Pancreas (tissue), 10 donors: ENCODE measurements at places on chromosomes 6 and 20. TPM values are rescaled to one million over a fixed set of nuclear protein-coding genes. Genes with fewer than 3 reads are reported as not detected.

- peaks cover 10% of the 10 kb centered on the region for H3K36me3 ChIP-seq
- H3K4me1 ChIP-seq: no peaks in the 10 kb centered on the region
- H3K27me3 ChIP-seq: no peaks in the 10 kb centered on the region
- no peak overlapping the region for H3K27ac ChIP-seq
- H3K4me3 ChIP-seq: no peak overlapping the region
Measured at GRCh38 chr20:49285813-49286494, 8.1 kb upstream of the ZNFX1 start.

DNA sequence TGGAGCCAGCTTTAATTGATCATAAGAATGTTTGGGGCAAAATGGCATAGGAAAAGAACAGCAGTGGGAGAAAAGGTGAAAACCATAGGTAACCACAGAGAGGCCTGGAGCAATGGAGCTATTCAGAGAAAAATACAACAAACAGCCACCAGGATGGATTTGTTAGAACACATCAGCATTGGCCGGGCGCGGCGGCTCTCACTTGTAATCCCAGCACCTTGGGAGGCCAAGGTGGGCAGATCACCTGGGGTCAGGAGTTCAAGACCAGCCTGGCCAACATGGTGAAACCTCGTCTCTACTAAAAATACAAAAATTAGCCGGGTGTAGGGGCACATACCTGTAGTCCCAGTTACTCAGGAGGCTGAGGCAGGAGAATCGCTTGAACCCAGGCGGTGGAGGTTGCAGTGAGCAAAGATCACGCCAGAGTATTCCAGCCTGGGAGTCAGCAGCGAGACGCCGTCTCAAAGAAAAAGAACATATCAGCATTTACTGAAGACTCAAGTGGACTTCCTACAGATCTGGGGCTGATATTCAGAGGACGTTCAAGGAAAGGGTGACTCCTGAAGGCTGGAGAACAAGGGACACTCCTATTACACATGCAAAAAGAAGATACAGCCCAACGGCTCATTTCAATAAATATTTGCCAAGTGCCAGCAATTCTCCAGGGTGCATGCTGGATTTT lies 20.2 kb downstream of the SNHG17 start:
- H3K27ac ChIP-seq: no peak overlapping the region
- peaks cover 4% of the 10 kb centered on the region for H3K36me3 ChIP-seq
- no peaks in the 10 kb centered on the region for H3K27me3 ChIP-seq

GRCh38 chr6:10556589-10556988 lies 35.4 kb downstream of the GCNT2 start:
- no peaks in the 10 kb centered on the region for H3K27me3 ChIP-seq
- H3K4me1 ChIP-seq: peaks cover 7% of the 10 kb centered on the region
- no peak for DNase-seq
- no peak overlapping the region for H3K4me3 ChIP-seq
- H3K36me3 ChIP-seq: no peaks in the 10 kb centered on the region

GRCh38 chr6:99241905-99242534 lies 107.5 kb downstream of the FAXC start:
- no peak overlapping the region for H3K27ac ChIP-seq
- H3K4me1 ChIP-seq: no peaks in the 10 kb centered on the region
- H3K27me3 ChIP-seq: no peaks in the 10 kb centered on the region
- H3K4me3 ChIP-seq: no peak overlapping the region
- H3K36me3 ChIP-seq: no peaks in the 10 kb centered on the region

GRCh38 chr6:107083047-107083768 lies 32.1 kb downstream of the BEND3 start:
- H3K27me3 ChIP-seq: no peaks in the 10 kb centered on the region
- no peaks in the 10 kb centered on the region for H3K4me1 ChIP-seq
- no peak overlapping the region for H3K4me3 ChIP-seq
- no peaks in the 10 kb centered on the region for H3K36me3 ChIP-seq

GRCh38 chr20:10708351-10709185 lies 34.8 kb upstream of the JAG1 start:
- no peaks in the 10 kb centered on the region for H3K27me3 ChIP-seq
- no peak overlapping the region for H3K27ac ChIP-seq
- H3K4me3 ChIP-seq: no peak overlapping the region

DNA sequence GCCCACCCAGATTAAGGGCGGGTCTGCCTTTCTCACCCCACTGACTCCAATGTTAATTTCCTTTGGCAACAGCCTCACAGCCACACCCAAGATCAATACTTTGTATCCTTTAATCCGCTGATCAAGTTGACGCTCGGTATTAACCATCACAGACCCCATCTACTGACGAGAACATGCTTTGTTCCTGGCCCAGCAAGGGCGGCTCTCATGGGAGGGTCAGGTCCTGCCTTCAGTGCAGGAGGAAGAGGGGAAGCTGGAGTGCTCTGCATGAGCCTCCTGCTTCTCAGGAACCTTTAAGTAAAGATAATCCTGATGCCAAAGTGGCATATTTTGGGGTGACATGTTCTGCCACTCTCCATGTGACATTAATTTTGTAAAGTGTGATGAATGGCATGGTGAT lies 8.3 kb downstream of the KIF25 start:
- H3K36me3 ChIP-seq: no peaks in the 10 kb centered on the region
- no peak for DNase-seq
- H3K27ac ChIP-seq: no peak overlapping the region
- no peaks in the 10 kb centered on the region for H3K27me3 ChIP-seq

GRCh38 chr6:15350386-15351083 lies 104.7 kb downstream of the JARID2 start:
- H3K27me3 ChIP-seq: no peaks in the 10 kb centered on the region
- peaks cover 5% of the 10 kb centered on the region for H3K4me1 ChIP-seq
- H3K4me3 ChIP-seq: no peak overlapping the region
- DNase-seq: no peak
- H3K27ac ChIP-seq: no peak overlapping the region

GRCh38 chr6:144646093-144647056 lies 361.2 kb downstream of the UTRN start:
- no peaks in the 10 kb centered on the region for H3K27me3 ChIP-seq
- H3K36me3 ChIP-seq: no peaks in the 10 kb centered on the region
- H3K4me1 ChIP-seq: peaks cover 43% of the 10 kb centered on the region

DNA sequence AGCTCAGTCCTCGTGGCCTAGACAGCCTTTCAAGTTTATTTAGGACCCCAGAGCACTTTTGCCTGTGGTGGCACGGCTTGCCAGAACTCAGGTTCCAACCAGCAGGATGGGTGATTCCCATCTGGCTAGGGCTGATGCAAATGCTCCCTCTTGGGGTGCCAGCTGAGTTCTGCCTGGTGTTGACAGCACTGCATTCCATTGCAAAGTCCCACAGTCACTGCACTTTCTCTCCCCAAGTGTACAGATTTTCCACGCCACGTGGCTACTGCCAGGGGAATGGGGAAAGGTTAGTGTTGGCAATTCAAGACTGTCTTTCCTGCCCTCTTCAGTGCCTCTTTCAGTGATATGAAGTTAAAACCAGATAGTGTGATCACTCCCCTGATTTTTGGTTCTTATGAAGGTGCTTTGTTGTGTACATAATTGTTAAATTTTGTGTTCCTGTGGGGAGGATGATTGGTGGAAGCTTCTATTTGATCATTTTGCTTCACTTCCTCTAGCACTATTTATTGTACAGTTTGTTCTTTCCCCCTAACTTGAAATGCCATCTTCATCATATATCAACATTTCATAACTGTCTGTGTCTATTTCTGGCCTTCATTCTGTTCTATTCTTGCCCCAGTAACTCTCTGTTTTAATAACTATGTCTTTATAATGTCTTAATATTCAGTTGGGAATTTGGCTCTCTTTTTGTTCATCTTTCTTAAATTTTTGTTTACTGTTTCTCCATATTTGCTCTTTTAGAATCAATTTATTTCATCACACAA lies 86.2 kb downstream of the CFAP61 start:
- no peaks in the 10 kb centered on the region for H3K36me3 ChIP-seq
- no peak for DNase-seq
- no peaks in the 10 kb centered on the region for H3K4me1 ChIP-seq
- H3K27me3 ChIP-seq: no peaks in the 10 kb centered on the region
- H3K4me3 ChIP-seq: no peak overlapping the region

GRCh38 chr20:40144581-40144980 lies 544.5 kb downstream of the MAFB start:
- no peak overlapping the region for H3K4me3 ChIP-seq
- no peak for DNase-seq
- no peak overlapping the region for H3K27ac ChIP-seq
- no peaks in the 10 kb centered on the region for H3K4me1 ChIP-seq
- H3K27me3 ChIP-seq: no peaks in the 10 kb centered on the region
- no peaks in the 10 kb centered on the region for H3K36me3 ChIP-seq

DNA sequence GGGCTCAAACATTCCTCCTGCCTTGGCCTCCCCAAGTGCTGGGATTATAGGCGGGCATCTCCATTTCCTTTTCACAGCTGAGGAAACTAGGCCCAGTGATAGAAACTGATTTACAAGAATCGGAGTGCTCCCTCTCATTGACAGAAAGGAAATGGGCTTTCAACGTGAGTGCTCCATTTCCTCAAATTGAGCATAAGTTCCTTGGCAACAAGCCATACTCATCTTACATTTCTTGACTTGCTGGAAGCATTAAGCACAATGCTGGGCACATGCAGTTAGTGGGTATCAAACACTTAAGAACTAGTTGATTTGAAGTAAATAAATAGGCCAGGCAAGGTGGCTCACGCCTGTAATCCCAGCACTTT lies 54.7 kb downstream of the FGD2 start:
- H3K4me3 ChIP-seq: no peak overlapping the region
- no peak for DNase-seq
- no peaks in the 10 kb centered on the region for H3K36me3 ChIP-seq

DNA sequence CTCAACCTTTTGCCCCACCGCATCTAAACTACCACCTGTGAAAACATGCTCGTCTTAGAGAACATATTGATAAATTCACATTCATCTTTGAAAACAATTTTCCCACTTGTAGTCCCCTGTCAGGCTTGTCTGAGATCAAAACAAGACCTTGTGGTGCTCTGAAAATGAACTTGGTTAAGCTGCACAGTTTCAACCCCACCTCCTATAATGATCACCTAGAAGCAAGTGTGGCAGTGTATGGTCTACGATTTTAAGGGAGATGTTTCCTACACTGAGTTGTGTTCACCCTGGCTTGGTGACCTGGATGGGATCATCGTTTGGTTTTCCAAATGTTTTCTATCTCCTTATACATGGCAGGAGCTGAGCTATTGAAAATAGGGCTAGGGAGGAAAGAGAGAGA lies 539.4 kb downstream of the DOK5 start:
- DNase-seq: no peak
- no peaks in the 10 kb centered on the region for H3K36me3 ChIP-seq
- no peak overlapping the region for H3K4me3 ChIP-seq

DNA sequence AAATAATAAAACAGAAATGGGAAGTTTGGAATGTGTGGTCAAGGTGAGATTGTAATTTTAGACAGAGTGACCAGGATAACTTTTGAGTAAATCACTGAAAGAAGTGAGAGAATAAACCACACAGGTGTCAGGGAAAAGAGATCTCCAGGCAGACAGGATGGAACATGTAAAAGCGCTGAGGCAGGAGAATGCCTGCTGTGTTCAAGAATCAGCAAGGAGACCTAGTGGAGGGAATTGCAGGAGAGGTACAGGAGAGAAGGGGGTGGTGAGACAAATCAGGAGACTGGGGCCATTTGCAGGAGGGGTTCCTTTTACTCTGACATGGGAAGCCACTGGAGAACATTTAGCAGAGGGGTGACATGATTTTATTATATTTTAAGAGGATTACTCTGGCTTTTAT lies 456.7 kb downstream of the NKAIN2 start:
- no peak overlapping the region for H3K27ac ChIP-seq
- DNase-seq: no peak
- H3K36me3 ChIP-seq: no peaks in the 10 kb centered on the region
- H3K27me3 ChIP-seq: no peaks in the 10 kb centered on the region
- H3K4me3 ChIP-seq: no peak overlapping the region
- no peaks in the 10 kb centered on the region for H3K4me1 ChIP-seq

GRCh38 chr6:111721753-111722154 lies 116.1 kb upstream of the TRAF3IP2 start:
- no peak overlapping the region for H3K4me3 ChIP-seq
- no peak for DNase-seq
- no peak overlapping the region for H3K27ac ChIP-seq

GRCh38 chr6:154731296-154732218 lies 1.7 kb upstream of the SCAF8 start:
- no peaks in the 10 kb centered on the region for H3K27me3 ChIP-seq
- no peak overlapping the region for H3K4me3 ChIP-seq
- H3K36me3 ChIP-seq: no peaks in the 10 kb centered on the region
- H3K4me1 ChIP-seq: peaks cover 12% of the 10 kb centered on the region

GRCh38 chr6:134706153-134706552 lies 243.7 kb downstream of the ALDH8A1 start:
- H3K4me3 ChIP-seq: no peak overlapping the region
- H3K4me1 ChIP-seq: no peaks in the 10 kb centered on the region
- no peak overlapping the region for H3K27ac ChIP-seq
- H3K27me3 ChIP-seq: no peaks in the 10 kb centered on the region
- H3K36me3 ChIP-seq: no peaks in the 10 kb centered on the region

DNA sequence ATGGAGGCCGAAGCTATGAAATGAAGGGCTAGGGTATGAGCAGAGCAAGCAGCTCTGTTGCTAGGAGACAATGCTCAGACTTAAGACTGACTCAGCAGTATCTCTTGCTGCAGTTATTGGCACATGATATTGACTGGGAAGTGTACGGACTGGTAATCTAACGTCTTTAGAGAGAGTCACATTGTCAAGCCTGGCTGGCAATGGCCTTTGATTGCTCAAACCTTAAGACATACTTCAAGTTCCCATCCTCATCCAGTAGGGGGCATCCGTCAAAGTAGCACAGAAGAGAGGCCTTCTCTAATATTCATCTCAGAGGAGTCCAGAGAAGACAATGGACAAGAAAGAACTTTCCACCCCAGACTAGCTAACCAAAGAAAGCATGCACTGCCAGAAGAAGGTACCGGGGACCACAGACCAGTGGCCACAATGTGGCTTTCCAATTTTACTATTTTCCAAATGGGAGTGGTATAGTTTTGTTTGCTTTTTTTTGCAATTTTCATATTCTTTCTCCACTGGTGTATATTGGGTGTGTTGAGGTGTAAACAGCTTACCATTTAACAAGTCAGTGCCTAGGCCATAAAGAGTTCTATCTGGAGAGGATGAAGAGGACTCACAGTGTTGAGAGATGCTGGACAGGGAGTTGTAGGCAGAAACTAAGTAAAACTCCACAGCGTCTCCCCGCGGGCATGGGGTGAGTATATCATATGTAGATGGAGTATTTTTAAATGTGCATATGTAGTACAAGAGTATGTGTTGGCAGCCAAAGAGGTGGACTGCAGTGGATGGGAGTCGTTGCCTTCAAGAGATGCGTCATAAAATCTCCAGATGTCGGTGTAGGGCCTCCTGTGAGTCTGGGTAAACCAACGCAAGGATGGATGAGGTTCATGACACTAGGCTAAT lies 36.7 kb downstream of the LRFN2 start:
- H3K27me3 ChIP-seq: no peaks in the 10 kb centered on the region
- no peak overlapping the region for H3K4me3 ChIP-seq
- no peaks in the 10 kb centered on the region for H3K36me3 ChIP-seq
- DNase-seq: peak; percentile 42

HLA-E gene
- 67.1 TPM for total RNA-seq

MTFR2 gene
- 0.34 TPM for total RNA-seq

NRSN1 gene
- total RNA-seq: 0.16 TPM

TBC1D20 gene
- total RNA-seq: 12.7 TPM

CHRNA4 gene
- total RNA-seq: 0.47 TPM

PROKR2 gene
- not detected for total RNA-seq

TREM1 gene
- total RNA-seq: 0.28 TPM
